Gastroesophageal sphincter (tissue), 4 donors: ENCODE measurements at places on chromosomes 5 and 9. TPM values are rescaled to one million over a fixed set of nuclear protein-coding genes. Genes with fewer than 3 reads are reported as not detected.

DNA sequence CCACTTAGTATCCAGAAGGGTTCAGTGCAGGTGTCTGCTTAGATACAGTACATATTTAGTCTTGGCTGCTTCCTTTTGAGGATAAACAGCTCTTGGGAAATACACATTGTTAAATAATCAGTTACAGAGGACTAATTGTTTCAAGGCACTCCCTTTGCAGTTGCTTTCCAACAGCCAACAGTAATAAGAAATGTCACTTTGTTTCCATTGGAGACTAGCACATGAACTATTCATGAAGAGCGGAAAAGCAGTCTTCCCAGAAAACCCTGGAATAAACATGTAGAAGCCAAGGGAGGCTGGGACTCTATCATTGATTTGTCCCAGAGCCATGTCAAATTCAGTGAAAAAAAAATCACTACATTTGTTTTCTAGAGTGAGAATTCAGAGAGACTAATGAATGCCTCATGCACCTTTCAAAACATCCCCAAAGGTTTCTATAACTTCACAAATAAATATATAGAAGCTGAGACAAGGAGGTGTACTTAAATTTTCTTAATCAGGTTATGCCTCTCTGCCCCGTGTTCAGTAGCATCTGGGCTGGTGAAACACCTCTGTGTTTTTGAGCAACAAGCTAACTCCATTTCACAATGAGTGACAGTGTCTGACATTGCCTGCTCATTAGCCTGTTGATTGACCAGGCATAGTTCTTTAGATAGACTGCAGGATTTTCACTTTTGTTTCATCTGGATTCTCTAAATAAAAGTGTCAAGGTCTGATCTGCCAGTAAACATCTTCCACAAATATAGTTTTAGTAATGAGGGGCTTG, 271.5 kb downstream of the ARRDC3 start:
- ATAC-seq: peak; percentile 30

- ATAC-seq: no peak
These were observed 62.1 kb downstream of the KLF9 start for GRCh38 chr9:70352356-70352755.

DNA sequence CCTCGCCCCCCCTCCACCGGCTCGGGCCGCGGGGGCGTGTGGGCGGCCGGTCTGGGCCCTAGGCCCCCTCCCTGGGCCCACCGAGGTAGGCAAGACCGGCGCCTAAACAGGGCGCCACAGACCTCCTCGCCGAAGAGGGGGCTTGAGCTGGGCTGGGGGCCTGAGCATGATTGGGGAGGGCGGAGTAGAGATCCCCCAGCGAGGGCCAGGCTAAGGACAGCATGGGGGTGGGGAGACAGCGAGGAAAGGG, 108.9 kb downstream of the PSD2 start:
- no peak for ATAC-seq

DNA sequence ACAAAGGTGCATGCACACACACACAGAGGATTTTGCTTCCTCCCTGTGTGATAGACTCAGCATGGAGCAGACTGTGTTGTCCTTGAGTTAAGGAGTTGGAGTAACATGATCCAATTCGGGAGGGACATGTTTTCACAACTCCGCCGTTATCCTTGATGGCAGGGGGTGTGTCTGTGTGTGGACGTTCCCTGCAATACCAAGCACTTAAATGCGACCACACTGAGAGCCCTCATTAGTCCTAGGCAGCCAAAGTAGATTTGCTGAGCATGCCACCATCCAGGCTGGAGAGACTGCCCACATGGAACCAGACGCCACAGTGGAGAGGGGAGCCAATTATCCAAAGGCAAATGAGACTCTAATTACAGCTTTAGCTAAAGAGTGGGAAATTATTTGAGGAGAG, 140.1 kb downstream of the DOCK2 start:
- ATAC-seq: no peak

Gene CBY3
- total RNA-seq: not detected
